ENCODE measurements at places on chromosomes 7 and 10.

- DNase-seq, result peak; percentile 82
These were observed 102.3 kb downstream of the JAZF1 start for GRCh38 chr7:28078036-28078901.

DNA sequence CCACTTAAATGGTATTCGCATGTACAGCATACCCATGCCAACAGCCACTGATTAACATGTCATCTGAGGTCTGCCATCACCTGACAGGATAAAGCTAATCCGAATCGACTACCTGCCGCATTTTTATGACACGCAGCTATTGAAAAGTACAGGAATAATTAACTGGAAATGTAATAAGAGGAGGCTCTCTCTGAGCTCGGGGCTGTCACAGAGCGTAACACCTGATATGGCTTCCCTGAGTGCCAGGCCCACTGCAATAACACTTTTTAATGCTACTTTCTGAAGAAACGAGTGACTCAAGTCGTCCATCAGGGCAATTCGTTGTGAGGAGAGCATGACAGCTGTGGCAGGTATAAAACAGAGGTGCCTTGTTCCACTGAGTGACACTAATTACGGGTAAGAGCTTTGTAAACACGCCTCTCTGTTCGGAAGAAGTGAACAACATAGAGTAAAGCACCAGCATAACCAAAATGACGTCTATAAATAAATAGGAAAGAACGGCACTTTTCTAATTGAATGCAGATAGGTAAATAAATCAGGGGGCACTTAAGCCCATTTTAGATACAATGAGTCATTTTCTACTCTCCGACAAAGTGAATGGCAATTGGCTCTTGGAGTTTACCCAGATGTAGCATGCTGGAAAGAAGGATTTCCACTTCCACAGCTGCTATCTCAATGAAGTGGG is 56.5 kb upstream of the CREB5 start:
- DNase-seq, result no peak

GRCh38 chr7:140008755-140009610 is 53.8 kb downstream of the PARP12 start:
- no peak for DNase-seq

DNA sequence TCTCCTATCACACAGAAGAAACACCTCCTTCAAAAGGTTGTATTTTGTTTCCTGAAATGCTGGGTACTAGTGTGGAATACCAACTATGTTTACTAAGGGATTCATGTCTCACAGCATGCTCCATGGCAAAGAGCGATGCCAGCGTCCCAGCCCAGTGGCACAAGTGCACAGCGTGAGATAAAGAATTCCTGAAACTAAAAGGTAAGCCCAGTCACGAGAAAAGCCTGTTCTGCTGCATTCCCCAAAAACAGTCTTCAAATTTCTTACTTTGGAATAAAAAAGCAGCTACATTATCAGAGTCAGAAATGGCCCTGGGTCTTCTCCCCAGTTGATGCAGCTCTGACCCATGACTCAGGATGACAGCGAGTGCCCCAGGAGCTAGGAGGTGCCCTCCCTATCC is 53.1 kb upstream of the DDC start:
- DNase-seq, result peak; percentile 53

DNA sequence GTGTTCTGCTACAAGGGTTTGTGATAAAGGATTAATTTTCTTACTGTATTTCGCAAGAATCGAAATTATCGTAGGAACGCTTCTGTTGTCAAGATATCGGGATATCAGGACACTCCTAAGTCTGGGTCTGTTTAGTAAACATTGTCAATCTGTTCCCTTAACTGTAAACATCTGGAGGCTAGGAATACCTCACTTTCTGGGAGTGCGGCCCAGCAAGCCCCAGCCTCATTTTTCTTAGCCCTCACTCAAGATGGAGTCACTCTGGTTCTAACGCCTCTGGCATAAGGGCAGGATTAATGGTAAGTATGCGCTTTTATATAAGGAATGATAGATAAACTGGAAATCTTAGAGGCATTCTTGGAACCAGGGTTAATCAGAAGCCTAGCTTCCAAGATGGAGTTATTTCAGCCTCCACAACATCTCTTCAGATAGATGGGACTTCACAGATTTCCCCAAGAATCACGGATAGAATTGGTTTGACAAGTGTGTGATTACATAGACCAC is 30.1 kb upstream of the CCL24 start:
- DNase-seq, result peak; percentile 19

DNA sequence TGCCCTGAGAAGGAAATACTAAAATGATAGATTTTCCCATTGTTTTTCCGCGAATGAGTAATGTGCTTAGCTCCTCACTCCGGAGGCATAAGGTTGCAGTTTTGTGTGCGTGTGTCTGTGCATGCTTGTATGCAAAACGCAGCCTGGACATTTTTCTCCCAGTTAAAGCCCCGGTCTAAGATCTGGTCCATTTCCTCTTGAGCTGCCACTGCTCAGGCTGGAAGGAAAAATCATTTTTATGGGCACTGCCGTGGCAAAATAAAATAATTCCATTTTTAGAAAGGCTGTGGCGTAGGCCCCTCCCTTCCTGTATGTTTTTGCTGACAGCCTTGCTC is 260.6 kb downstream of the WDR37 start:
- no peak for DNase-seq

DNA sequence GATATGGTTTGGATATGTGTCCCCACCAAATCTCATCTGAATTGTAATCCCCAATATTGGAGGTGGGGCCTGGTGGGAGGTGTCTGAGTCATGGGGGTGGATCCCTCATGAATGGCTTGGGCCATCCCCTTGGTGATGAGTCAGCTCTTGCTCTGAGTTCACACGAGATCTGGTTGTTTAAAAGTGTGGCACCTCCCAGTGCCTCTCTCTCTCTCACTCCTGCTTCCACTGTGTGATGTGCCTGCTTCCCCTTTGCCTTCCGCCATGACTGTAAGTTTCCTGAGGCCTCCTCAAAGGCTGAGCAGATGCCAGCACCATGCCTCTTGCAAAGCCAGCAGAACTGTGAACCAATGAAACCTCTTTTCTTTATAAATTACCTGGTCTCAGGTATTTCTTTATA is 4.8 kb upstream of the GCK start:
- no peak for DNase-seq

DNA sequence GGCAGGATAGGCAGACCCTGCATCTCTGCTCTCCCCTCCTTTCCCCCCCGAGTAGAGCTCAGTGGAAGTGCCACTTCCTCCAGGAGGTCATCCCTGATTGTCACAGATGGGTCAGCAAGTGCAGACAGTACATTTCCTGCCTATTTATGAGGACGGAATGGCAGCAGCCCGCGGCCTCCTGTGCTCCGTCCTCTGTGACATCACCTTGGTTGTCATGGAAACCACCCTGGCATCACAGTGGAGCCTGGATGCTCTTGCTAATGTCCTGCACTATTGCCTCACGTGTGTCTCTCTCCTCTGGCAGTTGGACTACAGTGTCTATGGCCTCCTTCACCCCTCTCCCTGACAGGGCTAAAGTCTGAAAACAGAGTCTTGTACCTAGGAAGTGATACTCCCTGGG is 148.6 kb downstream of the SH3PXD2A start:
- peak; percentile 60 for DNase-seq

DNA sequence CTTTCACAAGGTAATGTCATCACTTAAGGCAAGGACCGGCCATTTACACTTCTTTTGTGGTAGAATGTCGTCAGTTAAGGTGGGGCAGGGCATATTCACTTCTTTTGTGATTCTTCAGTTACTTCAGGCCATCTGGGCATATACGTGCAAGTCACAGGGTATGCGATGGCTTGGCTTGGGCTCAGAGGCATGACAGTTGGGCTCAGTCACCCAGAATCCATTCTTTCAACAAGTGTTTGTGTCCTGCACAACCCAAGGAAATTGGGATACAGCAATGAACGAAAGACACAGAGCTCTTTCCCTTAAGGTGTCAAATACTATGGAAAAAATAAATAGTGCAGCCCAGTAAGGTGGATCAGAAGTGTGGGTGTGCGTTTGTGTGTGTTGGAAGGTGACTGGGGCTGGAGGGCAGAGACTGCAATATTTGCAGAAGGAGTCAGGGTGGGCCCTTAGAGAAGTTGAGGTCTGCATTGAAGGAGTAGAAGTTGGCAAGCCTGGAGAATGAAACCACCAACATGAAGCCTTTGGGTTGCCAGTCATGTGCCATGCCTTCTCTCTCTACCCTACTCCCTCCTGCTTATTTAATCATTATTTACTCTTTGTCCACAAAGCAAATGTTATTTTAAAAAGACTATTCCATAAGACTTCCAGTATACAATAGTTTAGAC is 222.8 kb upstream of the PRKCQ start:
- DNase-seq, result no peak

- DNase-seq, result peak; percentile 62
These were observed 57.3 kb downstream of the GBF1 start for GRCh38 chr10:102302611-102303010.

- no peak for DNase-seq
These were observed 41.8 kb downstream of the ASZ1 start for GRCh38 chr7:117385363-117386109.

- DNase-seq, result no peak
These were observed 108.6 kb downstream of the ADARB2 start for GRCh38 chr10:1628757-1629156.

GRCh38 chr10:6309816-6310215 is 107.1 kb downstream of the PFKFB3 start:
- DNase-seq, result no peak

GRCh38 chr10:75266945-75267344 is 31.2 kb upstream of the COMTD1 start:
- DNase-seq, result no peak

- no peak for DNase-seq
These were observed 1.3 kb upstream of the GET4 start for GRCh38 chr7:875051-875450.

DNA sequence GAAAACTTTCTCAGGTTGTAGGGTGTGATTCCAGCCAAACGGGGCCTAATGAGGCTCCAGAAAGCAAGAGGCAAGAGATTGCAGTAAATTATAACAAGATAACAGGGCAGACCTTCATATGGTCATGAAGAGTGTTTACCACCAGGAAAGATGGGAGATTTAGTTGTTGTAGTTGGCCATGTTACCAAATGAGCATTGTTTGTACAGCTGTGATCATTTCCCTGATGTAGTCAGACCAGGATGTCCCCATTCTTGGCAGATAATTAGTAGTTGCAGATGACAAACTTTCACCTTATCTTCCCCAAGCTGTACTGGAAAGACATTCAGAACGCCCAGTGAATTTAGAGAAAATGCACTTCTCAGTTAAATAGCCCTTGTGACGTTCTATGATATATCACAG is 630.8 kb downstream of the ANKRD7 start:
- DNase-seq, result peak; percentile 51

DNA sequence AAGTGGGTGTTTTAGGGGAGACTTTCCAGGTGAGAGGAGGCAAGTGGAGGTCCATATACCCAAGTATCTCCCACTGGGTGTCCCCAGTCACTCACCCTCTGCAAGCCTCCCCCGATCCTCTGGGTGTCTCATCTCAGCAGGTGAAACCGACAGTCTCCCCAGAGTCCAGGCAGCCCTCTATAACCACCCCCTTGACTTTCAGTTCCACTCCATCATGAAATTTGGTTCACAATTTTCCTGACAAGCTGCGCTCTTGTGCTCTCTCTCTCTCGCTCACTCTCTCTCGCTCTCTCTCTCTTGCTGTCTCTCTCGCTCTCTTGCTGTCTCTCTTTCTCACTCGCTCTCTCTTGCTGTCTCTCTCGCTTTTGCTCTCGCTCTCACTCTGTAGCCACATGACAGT is 8.1 kb upstream of the RABGEF1 start:
- no peak for DNase-seq

- DNase-seq, result peak; percentile 32
These were observed 815 bp downstream of the CCSER2 start for GRCh38 chr10:84329196-84329611.

- no peak for DNase-seq
These were observed 310.9 kb upstream of the ZNF32 start for GRCh38 chr10:43959364-43960134.

- DNase-seq, result no peak
These were observed 67.7 kb downstream of the ELAPOR2 start for GRCh38 chr7:86991771-86992191.

GRCh38 chr10:79068203-79068561 is 584 bp upstream of the ZMIZ1 start:
- DNase-seq, result no peak

- peak; percentile 46 for DNase-seq
These were observed 1.5 kb downstream of the ACTR3B start for GRCh38 chr7:152760854-152761748.

GRCh38 chr10:93370961-93371360 is 111.2 kb downstream of the MYOF start:
- no peak for DNase-seq

- DNase-seq, result no peak
These were observed 141.7 kb downstream of the AUTS2 start for GRCh38 chr7:69739931-69740431.

GRCh38 chr10:43759216-43759615 is 110.5 kb upstream of the ZNF32 start:
- DNase-seq, result no peak

DNA sequence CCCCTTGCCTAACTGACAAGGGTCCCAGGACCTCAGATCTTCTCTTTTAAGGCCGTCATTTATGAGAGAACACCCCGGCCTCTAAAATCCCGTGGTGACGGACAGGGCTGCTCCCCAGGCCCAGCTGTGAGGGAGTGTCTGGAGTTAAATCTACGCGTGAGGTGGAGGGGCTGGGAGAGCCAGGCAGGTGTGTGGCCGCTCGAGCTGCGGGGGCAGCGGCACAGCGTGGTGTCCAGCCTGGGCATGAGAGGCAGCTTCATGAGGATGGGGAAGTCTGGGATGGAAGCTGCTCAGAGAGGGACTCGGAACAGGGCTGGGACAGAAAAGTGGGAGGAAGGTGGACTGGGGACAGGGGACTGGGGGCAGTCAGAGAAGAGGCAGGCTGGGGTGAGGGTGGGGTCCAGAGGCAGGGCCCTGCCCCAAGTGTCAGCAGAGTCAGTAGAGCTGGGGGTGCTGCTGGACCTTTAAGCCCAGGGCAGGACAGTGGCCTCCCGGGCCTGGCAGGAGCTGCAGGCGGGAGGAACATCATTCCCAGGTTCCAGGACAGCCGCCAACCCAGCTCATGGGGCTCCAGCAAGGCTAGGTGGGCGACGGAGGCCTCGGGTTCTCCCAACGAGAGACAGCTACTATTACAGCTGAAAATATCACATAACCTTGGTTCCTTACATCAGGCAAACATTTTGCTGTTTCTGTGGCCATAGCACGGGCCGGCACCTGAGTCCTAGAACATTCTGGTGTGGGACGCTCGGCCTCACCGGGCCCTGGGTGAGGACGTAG is 55.2 kb downstream of the JAKMIP3 start:
- DNase-seq, result no peak

- DNase-seq, result no peak
These were observed 3.5 kb downstream of the FGFR2 start for GRCh38 chr10:121594623-121595350.

- DNase-seq, result no peak
These were observed 299.2 kb upstream of the ETV1 start for GRCh38 chr7:14288701-14289100.

DNA sequence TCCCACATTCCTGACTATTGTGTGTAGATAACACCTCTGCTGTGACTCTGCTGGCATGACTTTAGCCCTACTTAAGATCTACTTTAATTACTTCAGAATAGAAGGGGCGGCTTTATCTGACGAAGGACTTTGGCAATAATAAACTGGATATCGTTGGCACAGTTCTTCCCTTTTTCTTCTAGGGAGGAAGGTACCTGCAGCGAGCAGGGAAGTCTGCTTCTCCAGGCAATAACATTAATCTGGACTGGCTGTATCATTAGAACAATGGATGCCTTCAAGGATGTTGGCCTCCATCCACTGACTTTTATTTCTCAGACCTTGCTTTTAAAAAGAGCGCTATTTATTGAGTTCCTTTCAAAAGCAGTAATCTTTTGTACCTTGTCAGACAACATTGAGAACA is 172.6 kb upstream of the THSD7A start:
- DNase-seq, result no peak

GRCh38 chr7:76246804-76247389 is 45.2 kb downstream of the SRRM3 start:
- DNase-seq, result no peak

- DNase-seq, result peak; percentile 25
These were observed 76.6 kb upstream of the HGF start for GRCh38 chr7:81846398-81846797.
